Type B pancreatic cell (in vitro differentiated cells): ENCODE measurements at places on chromosomes 6 and 20.

- H3K27me3 ChIP-seq, result no peaks in the 10 kb centered on the region
- DNase-seq, result no peak
- no peak overlapping the region for H3K4me3 ChIP-seq
- H3K27ac ChIP-seq, result peak overlapping the region; percentile 75
- H3K36me3 ChIP-seq, result peaks cover 3% of the 10 kb centered on the region
- H3K4me1 ChIP-seq, result peaks cover 12% of the 10 kb centered on the region
Observed at GRCh38 chr20:62374331-62375152, 7.4 kb upstream of the LAMA5 start.

DNA sequence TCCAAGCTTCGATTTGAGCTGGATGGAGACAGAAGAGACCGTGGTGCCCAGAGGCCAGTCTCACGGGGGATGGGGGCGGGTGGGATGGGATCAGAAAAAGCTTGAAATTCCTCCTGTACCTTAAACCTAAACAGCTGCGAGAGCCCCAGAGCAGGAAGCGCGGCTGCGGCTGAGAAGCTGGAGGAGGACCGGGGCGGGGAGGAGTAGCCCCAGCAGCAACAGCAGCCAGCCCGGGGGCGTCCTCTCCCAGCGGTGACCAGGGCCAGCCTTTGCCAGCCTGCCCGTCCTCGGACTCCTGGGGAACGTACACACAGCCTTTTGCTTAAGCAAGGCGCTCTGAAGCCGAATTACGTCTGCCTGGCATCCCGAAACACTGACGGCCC lies 17.4 kb upstream of the PRDM13 start:
- DNase-seq, result no peak
- H3K27me3 ChIP-seq, result peaks cover 91% of the 10 kb centered on the region
- H3K4me3 ChIP-seq, result peak overlapping the region; percentile 90
- H3K36me3 ChIP-seq, result no peaks in the 10 kb centered on the region
- no peak overlapping the region for H3K27ac ChIP-seq

GRCh38 chr20:10596710-10597121 lies 77.1 kb downstream of the JAG1 start:
- H3K4me3 ChIP-seq, result no peak overlapping the region
- peaks cover under 1% of the 10 kb centered on the region for H3K4me1 ChIP-seq
- no peaks in the 10 kb centered on the region for H3K27me3 ChIP-seq
- no peak overlapping the region for H3K27ac ChIP-seq
- H3K36me3 ChIP-seq, result peaks cover 10% of the 10 kb centered on the region
- DNase-seq, result no peak

DNA sequence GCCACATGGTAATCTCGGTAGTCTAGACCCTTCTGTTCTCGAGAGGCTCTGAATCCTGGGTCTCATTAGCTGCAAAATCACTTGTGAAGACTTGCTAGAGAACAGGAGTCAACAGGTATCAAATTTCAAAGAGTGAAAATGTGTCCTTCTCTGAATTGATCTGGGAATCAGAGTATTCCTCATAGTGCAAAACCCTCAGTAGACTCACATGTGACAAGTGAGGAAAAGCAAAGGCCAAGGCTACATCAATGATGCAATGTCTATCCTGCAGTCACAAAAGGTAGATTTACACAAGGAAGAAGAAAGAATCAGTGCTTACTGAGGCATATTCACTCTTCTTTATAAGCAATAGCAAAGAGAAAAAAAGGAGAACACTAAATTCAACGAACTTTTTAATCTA lies 1220.0 kb upstream of the GJE1 start:
- H3K4me1 ChIP-seq, result peaks cover 10% of the 10 kb centered on the region
- no peak overlapping the region for H3K4me3 ChIP-seq
- no peaks in the 10 kb centered on the region for H3K36me3 ChIP-seq
- DNase-seq, result no peak

GRCh38 chr6:25042036-25042521 lies 106.3 kb upstream of the RIPOR2 start:
- no peaks in the 10 kb centered on the region for H3K36me3 ChIP-seq
- H3K4me3 ChIP-seq, result no peak overlapping the region
- no peaks in the 10 kb centered on the region for H3K27me3 ChIP-seq
- no peak for DNase-seq
- H3K4me1 ChIP-seq, result peaks cover 4% of the 10 kb centered on the region

DNA sequence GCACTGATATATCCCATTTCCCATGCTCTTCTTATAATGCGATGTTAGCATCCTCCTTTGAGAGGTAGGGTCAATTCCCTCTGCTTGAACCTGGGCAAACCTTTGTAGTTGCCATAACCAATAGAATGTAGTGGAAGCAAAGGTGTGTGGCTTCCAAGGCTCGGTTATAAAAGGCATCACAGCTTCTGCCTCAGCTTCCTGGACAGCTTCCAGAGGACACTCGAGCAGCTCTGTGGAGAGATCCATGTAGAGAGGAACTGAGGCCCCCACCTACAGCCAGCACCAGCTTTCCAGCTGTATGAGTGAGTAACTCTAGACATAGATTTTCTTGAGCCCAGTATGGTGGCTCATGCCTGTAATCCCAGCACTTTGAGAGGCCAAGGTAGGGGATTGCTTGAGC lies 36.7 kb downstream of the FGD2 start:
- no peak overlapping the region for H3K4me3 ChIP-seq
- H3K27ac ChIP-seq, result no peak overlapping the region
- H3K27me3 ChIP-seq, result no peaks in the 10 kb centered on the region

DNA sequence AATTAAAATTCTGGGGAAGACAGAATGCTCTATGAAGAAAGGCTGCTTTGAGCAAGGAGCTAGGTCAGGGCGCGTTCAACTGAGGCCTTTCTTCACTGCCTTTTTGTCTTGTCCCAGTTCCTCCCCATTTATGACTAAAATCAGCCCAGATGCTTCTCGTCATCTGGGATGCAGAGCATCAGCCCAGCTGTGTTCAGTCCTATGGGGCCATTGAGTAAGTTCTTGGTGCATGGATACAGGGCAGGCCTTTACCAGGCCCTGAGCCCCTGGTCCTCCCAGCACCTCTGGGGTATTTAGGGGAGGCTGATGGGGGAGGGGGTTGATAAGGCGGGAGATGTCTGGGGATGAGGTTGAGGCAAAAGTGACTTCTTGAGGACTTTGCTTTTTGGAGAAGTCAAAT lies 55.7 kb downstream of the PTPN1 start:
- no peak for DNase-seq
- peaks cover 37% of the 10 kb centered on the region for H3K36me3 ChIP-seq
- H3K27me3 ChIP-seq, result no peaks in the 10 kb centered on the region
- no peak overlapping the region for H3K4me3 ChIP-seq

DNA sequence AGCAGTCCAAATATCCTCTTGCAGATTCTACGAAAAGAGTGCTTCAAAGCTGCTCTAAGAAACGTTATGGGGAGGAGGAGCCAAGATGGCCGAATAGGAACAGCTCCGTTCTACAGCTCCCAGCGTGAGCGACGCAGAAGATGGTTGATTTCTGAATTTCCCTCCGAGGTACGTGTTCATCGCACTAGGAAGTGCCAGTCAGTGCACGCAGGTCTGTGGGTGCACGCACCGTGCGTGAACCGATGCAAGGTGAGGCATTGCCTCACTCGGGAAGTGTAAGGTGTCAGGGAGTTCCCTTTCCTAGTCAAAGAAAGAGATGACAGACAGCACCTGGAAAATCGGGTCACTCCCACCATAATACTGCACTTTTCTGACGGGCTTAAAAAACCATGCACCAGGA lies 272.1 kb upstream of the DEFB115 start:
- H3K4me1 ChIP-seq, result no peaks in the 10 kb centered on the region
- peak; percentile 50 for DNase-seq
- no peaks in the 10 kb centered on the region for H3K27me3 ChIP-seq
- no peak overlapping the region for H3K4me3 ChIP-seq
- H3K36me3 ChIP-seq, result no peaks in the 10 kb centered on the region
- H3K27ac ChIP-seq, result no peak overlapping the region

- H3K27me3 ChIP-seq, result no peaks in the 10 kb centered on the region
- peaks cover 21% of the 10 kb centered on the region for H3K4me1 ChIP-seq
- no peak for DNase-seq
- no peaks in the 10 kb centered on the region for H3K36me3 ChIP-seq
- H3K4me3 ChIP-seq, result no peak overlapping the region
- no peak overlapping the region for H3K27ac ChIP-seq
Observed at GRCh38 chr20:33783256-33783655, 27.9 kb upstream of the CHMP4B start.
